ENCODE measurements at places on chromosomes 5 and 9. TPM values are rescaled to one million over a fixed set of nuclear protein-coding genes. Genes with fewer than 3 reads are reported as not detected.

DNA sequence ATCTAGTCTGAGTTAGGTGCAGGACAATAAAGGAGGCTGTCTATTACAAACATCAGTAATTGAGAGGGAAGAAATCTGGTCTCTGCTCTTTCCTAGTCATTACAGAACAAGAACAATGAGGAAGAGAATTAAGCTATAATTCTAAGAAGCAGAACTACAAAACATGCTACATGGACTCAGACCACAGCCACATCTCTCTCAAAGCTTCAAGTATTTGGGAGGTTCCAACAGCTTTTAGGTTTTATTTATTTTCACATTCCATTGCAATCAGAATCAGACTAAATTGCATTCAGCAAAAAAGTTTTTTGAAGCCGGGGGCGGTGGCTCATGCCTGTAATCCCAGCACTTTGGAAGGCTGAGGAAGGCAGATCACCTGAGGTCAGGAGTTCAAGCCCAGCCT is 1.1 kb upstream of the GRPEL2 start:
- H3K27ac ChIP-seq: peak overlapping the region; percentile 98
- peaks cover 41% of the 10 kb centered on the region for H3K4me1 ChIP-seq
- DNase-seq: no peak
- H3K27me3 ChIP-seq: no peaks in the 10 kb centered on the region

TUSC1 gene
- total RNA-seq: 0.25 TPM

NEUROG1 gene
- not detected for total RNA-seq

GRCh38 chr5:10536931-10537579 is 26.8 kb upstream of the ANKRD33B start:
- no peak for DNase-seq
- H3K27me3 ChIP-seq: peaks cover 20% of the 10 kb centered on the region
- H3K4me1 ChIP-seq: peaks cover 17% of the 10 kb centered on the region
- H3K4me3 ChIP-seq: no peak overlapping the region

GRCh38 chr9:121634329-121635261 is 16.8 kb upstream of the DAB2IP start:
- H3K4me1 ChIP-seq: peaks cover 8% of the 10 kb centered on the region
- no peaks in the 10 kb centered on the region for H3K36me3 ChIP-seq
- no peaks in the 10 kb centered on the region for H3K27me3 ChIP-seq
- H3K4me3 ChIP-seq: peak overlapping the region; percentile 7
- DNase-seq: peak; percentile 75

GRCh38 chr9:107878462-107878861 is 388.9 kb upstream of the KLF4 start:
- H3K36me3 ChIP-seq: no peaks in the 10 kb centered on the region
- no peak for DNase-seq
- no peaks in the 10 kb centered on the region for H3K4me1 ChIP-seq
- no peaks in the 10 kb centered on the region for H3K27me3 ChIP-seq
- H3K4me3 ChIP-seq: no peak overlapping the region

CD72 gene
- 13.1 TPM for total RNA-seq

FEM1C gene
- 16.6 TPM for total RNA-seq

DNA sequence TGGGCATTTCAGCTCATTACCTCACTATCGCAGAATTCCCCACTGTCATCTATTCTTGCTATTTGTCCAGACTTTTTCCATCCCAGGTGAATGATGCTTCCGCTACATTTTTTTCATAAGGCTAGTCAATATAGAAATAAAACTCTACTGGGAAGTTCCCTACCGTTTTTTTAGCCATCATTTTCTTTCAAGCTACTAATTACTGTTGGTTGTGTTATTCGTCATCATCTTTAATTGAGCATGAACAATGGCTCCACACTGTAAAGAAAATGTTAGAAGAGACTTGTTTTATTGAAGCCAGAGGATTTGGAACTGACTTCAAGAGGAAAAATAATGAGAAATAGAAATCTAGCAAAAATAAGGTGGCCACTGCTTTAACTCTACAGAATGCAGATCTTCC is 265.0 kb downstream of the ZNF608 start:
- no peak overlapping the region for H3K4me3 ChIP-seq
- no peaks in the 10 kb centered on the region for H3K27me3 ChIP-seq
- H3K4me1 ChIP-seq: no peaks in the 10 kb centered on the region

TTC39B gene
- total RNA-seq: 18.5 TPM

GNE gene
- 11.6 TPM for total RNA-seq

GRCh38 chr5:62065050-62065449 is 241.0 kb upstream of the KIF2A start:
- no peak overlapping the region for H3K4me3 ChIP-seq
- H3K4me1 ChIP-seq: no peaks in the 10 kb centered on the region
- no peak for DNase-seq
- H3K36me3 ChIP-seq: no peaks in the 10 kb centered on the region
- H3K27me3 ChIP-seq: peaks cover 4% of the 10 kb centered on the region

LMAN2 gene
- total RNA-seq: 79.9 TPM

All from activated CD8-positive, alpha-beta T cell treated with anti-CD3 and anti-CD28 coated beads for 36 hours (primary cell).